Hematopoietic multipotent progenitor cell treated with erythropoietin and hydrocortisone succinate and interleukin-3 and kit ligand, for 8 days (in vitro differentiated cells): ENCODE measurements at places on chromosomes 12 and 14.

DNA sequence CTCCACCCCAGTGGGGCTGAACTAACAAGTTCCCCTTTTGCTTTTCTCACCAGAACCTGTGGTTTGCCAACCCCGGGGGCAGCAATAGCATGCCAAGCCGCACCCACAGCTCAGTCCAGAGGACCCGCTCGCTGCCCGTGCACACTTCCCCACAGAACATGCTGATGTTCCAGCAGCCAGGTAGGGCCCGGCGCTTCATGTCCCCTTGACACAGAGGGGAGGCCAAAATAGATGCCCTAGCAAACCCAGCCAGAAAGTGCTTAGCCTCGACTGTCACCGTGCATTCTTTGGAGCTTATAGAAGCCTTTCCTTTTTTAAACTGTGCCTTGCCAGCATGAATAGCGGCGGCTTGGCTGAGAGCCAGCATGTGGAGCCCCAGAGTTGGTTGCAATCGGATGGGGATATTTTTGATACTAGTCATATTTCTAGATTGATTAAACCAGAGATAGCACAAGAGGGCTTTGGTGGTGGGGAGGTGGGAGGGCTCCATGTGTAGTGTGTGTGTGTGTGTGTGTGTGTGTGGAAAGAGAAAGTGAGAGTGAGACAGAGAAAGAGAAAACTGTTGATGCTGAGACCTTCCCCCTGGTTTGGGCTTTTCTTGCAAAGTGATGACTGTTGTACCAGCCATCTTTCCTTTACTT lies 126.1 kb downstream of the GCH1 start:
- DNase-seq, result peak; percentile 50

DNA sequence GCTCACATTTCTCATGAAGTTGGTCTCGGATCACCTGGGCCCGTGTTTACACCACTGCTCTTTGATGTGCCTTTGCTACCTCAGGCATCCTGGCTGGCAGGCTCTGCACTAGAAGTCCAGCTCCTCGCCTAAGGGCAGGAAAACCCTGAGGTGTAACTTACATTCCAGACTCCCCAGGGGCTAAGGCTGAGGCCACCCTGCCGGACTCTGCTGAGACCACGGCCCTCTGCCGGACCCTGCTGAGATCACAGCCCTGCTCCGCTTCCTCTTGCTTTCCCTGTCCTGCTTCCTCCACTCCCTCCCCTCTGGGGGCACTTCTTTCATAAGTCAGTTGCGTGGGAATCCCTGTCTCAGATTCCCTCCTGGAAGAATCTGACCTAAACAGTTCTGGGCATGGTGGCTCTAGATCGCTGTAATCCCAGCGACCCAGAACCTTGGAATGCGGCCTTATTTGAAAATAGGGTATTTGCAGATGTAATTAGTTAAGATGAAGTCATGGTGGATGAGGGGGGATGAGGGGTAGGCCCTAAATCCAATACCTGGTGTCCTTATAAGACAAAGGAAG lies 17.2 kb downstream of the RILPL1 start:
- DNase-seq, result no peak

DNA sequence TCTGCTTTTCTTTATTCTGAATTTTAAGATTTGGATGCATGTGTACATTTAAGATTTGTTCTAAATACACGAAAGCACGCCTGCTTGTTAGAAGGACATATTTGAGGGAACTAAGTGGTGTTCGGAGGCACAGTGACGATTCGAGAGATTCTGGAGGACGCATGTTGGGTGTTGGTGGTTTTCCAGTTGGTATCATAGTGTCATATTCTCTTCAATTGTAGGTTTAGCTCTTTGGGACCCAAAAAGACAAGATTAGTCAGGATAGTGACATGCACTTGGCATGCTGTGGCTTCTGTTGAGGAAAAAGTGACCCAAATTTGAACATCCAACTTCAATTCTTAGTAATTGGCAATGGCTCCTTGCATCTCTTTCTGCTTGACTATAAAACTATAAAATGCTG lies 30.1 kb downstream of the PRKCH start:
- no peak for DNase-seq

DNA sequence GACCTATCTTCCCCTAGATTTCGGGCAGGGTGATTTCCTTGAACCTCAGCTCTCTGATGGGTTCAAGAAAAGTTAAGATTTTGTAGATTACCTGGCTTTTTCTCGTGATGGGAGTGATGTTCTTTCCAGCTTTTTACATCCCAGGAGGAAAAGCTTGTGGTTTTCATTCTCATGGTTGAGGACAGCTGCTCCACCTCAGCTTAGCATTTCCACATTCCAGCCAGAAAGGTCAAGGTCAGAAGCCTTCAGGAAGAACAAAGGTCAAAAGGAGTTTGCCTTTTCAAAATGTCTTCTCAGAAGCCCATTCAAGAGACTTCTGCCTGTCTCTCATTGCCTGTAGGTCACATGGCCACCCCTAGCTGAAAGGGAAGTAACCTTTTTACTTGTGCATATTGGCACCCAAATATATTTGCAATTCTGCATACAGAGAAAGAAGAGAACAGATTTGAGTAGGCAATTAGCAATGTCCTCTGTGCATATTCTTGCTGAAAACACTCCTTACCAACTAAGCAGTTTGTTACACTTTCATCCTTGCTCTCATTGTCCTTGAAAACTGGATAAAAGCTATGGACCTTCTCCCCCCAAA lies 6.6 kb upstream of the ADGRD1 start:
- no peak for DNase-seq

DNA sequence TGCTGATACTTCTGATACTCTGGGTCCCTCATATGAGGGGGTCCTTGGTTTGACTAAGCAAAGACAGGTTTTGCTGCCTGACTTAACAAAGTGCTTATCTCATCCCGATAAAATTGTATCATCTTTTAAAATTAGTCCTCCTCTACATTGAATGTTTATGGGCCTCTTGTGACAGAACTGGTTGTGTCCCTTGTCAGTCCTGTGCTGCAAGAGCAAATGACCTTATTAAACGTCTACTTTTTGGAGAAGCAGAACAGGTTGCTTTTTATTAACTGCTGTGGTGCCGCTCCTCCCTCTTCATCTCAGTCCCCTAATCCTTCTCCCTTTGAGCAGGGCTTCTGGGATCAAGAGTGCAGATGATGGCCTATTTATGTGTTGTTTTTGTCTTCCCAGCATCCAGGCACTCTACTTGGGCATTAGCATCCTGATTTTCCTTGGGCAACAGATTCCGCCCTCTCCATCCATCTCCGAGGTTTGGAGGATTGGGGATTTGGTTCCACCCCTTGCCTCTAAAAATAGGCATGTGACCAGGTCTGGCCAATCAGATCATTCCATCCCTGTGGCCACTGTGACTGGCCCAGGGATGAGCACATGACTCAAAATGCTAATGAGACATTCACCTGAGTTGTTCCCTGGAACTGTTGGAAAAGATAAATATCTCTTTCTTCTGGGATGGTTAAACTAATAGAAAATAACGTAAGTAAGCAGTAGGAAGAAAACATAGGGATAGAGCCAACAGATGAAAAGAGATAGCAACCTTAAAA lies 2.9 kb upstream of the DENR start:
- DNase-seq, result no peak
